Activated T-helper 2 cell treated with anti-CD3 and anti-CD28 coated beads, Interferon-gamma antibody, Interleukin-2, Interleukin-4, amounts not matched to agents 10 μg/mL and 5 μg/mL and 100 μg/mL, durations not matched to agents 14 hours and 24 hours and 36 hours (primary cell): ENCODE measurements at places on chromosomes 12 and 14. TPM values are rescaled to one million over a fixed set of nuclear protein-coding genes. Genes with fewer than 3 reads are reported as not detected.
A peak's percentile ranks its signal among the peaks of the same experiment; 100 is the strongest.

DNA sequence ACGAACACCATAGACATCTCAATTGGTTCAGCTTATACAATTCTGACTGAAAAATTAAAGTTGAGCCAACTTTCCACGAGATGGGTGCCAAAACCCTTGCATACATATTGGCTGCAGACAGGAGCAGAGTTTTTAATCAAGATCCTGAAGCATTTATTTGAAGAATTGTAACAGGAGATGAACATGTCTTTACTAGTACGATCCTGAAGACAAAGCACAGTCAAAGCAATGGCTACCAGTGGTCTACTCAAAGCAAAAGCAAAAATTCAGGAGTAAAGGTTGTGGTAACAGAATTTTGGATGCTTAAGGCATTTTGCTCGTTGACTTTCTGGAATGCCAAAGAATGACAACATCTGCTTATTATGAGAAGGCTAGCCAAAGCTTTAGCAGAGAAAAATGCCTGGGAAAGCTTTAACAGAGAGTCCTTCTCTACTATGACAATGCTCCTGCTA lies 20.7 kb downstream of the ZDHHC17 start:
- no peak for DNase-seq
- H3K27me3 ChIP-seq, result no peaks in the 10 kb centered on the region
- no peak overlapping the region for H3K4me3 ChIP-seq
- H3K36me3 ChIP-seq, result peaks cover 19% of the 10 kb centered on the region
- no peak overlapping the region for H3K27ac ChIP-seq
- peaks cover 11% of the 10 kb centered on the region for H3K4me1 ChIP-seq

GRCh38 chr14:61218767-61219166 lies 62.4 kb downstream of the TMEM30B start:
- H3K4me1 ChIP-seq, result peaks cover 21% of the 10 kb centered on the region
- no peaks in the 10 kb centered on the region for H3K36me3 ChIP-seq
- no peak overlapping the region for H3K4me3 ChIP-seq
- no peak for DNase-seq
- H3K27me3 ChIP-seq, result peaks cover 21% of the 10 kb centered on the region

DNA sequence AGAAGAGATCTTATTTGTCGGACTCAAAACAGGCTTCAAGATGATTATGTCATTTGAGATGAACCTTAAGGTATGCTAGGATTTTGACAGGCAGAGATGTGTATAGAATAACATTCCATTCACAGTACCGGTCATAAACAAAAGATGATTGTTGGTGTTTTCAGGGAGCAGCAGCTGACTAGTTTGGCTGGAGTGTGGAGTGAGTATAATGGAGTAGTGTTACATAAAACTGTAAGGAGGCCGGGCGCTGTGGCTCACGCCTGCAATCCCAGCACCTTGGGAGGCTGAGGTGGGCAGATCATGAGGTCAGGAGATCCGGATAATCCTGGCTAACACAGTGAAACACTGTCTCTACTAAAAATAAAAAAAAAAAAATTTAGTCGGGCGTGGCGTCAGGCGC lies 23.9 kb downstream of the SERPINA10 start:
- H3K27ac ChIP-seq, result no peak overlapping the region
- no peak overlapping the region for H3K4me3 ChIP-seq
- H3K27me3 ChIP-seq, result peaks cover 4% of the 10 kb centered on the region
- no peaks in the 10 kb centered on the region for H3K36me3 ChIP-seq
- no peak for DNase-seq
- peaks cover 7% of the 10 kb centered on the region for H3K4me1 ChIP-seq

DNA sequence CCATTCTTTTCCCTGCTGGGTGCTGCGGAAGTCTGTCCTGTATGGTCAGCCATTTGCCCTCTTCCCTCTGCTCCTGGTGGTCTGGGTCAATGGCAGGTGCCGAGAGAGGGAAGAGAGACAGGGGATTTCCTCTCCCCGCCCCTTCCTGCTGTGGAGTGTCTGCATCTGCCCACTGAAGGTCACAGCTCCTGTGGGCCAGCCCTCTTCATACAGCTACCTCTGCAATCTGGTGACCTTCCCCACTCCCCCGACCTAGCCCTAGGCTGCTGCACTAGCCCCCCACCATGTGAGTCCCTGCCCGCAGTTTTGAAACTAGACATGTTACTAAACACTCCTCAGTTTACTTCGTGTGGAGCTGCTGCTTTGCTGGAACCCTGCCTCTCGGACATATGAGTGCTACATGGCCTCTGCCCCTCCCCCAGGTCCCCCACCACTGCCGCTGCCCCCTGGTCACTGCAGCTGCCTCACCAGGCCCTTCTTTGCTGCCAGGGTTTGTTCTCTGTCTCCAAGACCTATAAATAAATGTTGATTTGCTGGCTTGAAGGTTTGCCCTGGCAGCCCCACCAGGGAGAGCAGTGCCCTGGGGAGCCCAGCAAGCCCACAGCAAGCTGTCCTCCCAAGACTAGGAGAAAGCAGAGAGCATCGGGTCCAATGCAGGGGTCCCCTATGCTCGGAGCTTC lies 102.9 kb downstream of the DPF3 start:
- no peaks in the 10 kb centered on the region for H3K36me3 ChIP-seq
- H3K27me3 ChIP-seq, result peaks cover 3% of the 10 kb centered on the region
- no peaks in the 10 kb centered on the region for H3K4me1 ChIP-seq
- DNase-seq, result no peak
- no peak overlapping the region for H3K4me3 ChIP-seq

GRCh38 chr12:12510141-12510540 lies 52.5 kb downstream of the DUSP16 start:
- H3K27me3 ChIP-seq, result no peaks in the 10 kb centered on the region
- H3K4me1 ChIP-seq, result peaks cover 47% of the 10 kb centered on the region
- DNase-seq, result no peak
- peaks cover 39% of the 10 kb centered on the region for H3K36me3 ChIP-seq
- no peak overlapping the region for H3K4me3 ChIP-seq

GRCh38 chr12:1908758-1909157 lies 9.7 kb downstream of the CACNA2D4 start:
- no peak for DNase-seq
- H3K36me3 ChIP-seq, result no peaks in the 10 kb centered on the region
- H3K4me3 ChIP-seq, result no peak overlapping the region
- H3K27me3 ChIP-seq, result peaks cover 15% of the 10 kb centered on the region

DNA sequence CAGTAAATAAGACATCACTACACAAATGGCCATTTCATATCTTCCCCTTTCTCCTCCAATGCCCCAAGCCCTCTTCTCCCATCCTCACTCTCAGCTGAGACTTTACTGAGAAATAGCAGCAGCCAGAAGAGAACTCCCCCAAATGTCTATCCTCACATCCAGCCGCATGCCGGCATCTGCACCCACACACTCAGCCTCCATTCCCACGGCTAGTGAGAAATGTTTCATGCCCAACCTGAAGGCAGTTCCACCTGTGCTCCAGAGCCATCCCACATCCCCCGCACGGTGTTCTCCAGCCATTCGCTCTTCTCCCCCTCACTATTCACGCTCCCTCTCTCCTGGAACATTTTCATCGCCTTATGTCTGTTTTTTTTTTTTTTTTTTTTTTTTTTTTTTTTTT lies 208.7 kb upstream of the DIO3 start:
- H3K4me3 ChIP-seq, result no peak overlapping the region
- H3K27me3 ChIP-seq, result no peaks in the 10 kb centered on the region
- no peak overlapping the region for H3K27ac ChIP-seq
- DNase-seq, result no peak
- H3K36me3 ChIP-seq, result no peaks in the 10 kb centered on the region

GRCh38 chr12:26425587-26426260 lies 230.4 kb downstream of the SSPN start:
- peaks cover 6% of the 10 kb centered on the region for H3K36me3 ChIP-seq
- H3K4me1 ChIP-seq, result peaks cover 10% of the 10 kb centered on the region
- H3K27me3 ChIP-seq, result no peaks in the 10 kb centered on the region
- H3K4me3 ChIP-seq, result no peak overlapping the region
- no peak overlapping the region for H3K27ac ChIP-seq

- H3K27ac ChIP-seq, result no peak overlapping the region
- H3K4me3 ChIP-seq, result no peak overlapping the region
- DNase-seq, result no peak
- peaks cover 7% of the 10 kb centered on the region for H3K36me3 ChIP-seq
- H3K27me3 ChIP-seq, result no peaks in the 10 kb centered on the region
Observed at GRCh38 chr12:101862245-101862644, 15.1 kb upstream of the DRAM1 start.

GRCh38 chr14:31939934-31940333 lies 137.2 kb upstream of the ARHGAP5 start:
- peaks cover 31% of the 10 kb centered on the region for H3K4me1 ChIP-seq
- DNase-seq, result no peak
- H3K27ac ChIP-seq, result no peak overlapping the region
- H3K4me3 ChIP-seq, result no peak overlapping the region

DNA sequence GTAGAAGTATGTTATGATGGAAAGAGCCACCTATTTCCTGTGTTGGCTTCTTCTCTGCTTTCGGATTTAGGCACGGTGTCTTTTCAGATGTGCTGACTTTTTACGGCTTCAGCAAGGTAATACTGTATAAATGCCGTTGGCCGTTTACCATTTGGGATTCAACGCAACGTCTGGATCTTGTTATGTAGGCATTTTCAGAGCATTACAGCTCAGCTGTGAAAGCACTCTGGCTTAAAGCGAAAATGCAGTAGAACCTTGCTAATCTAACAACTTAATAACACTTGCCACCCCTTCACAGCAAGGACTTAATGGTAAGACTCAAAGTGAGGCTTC lies 229.9 kb downstream of the EFCAB11 start:
- H3K4me1 ChIP-seq, result peaks cover 67% of the 10 kb centered on the region
- H3K36me3 ChIP-seq, result peaks cover 6% of the 10 kb centered on the region
- no peaks in the 10 kb centered on the region for H3K27me3 ChIP-seq
- DNase-seq, result peak; percentile 26

- no peak overlapping the region for H3K27ac ChIP-seq
- no peaks in the 10 kb centered on the region for H3K4me1 ChIP-seq
- no peaks in the 10 kb centered on the region for H3K27me3 ChIP-seq
- DNase-seq, result no peak
- no peaks in the 10 kb centered on the region for H3K36me3 ChIP-seq
Observed at GRCh38 chr14:23708343-23708742, 72.2 kb downstream of the DHRS2 start.

DNA sequence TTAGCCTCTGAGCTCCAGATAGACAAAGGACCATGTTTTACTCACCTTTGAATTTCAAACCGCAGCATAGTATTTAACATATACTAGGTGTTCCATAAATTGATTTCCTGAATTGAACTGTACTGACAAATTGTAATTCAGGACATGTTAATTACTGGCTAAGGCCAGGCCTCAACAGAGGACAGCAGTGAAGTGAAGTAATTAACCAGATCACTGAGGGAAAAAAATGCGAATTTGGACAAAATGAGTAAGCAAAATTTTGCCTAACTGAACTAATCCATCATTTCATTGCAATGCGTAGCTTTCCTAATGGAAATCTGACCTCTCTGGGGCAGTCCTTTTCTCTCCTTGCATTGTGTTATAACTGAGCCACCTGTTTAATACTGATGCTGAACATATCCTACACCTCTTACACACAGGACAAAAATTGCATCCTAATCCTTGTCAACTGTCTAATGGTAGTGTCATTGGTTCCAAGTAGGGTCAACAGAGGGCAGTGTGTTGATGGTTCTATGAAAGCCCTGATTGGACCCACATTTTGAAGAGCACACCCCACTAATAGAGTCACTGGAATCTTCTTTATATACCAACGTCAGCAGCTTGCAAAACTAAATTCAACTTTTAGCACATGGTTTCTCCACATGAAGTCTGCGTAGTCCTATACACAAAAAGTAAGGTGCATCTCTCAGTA lies 148.4 kb downstream of the SLC25A21 start:
- no peak overlapping the region for H3K27ac ChIP-seq
- no peak for DNase-seq
- no peaks in the 10 kb centered on the region for H3K4me1 ChIP-seq
- H3K27me3 ChIP-seq, result no peaks in the 10 kb centered on the region

DNA sequence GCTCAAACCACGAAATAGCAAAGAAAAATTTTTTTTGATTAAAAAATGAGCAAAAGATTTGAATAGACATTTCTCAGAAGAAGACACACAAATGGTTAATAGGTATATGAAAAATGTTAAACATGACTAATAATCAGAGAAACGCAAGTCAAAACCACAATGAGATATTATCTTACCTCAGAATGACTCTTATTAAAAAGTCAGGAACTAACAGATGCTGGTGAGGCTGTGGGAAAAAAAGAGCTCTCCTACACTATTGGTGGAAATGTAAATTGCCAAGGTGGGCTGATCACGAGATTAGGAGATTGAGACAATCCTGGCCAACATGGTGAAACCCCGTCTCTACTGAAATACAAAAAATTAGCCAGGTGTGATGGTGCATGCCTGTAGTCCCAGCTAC lies 315.5 kb upstream of the FLRT2 start:
- H3K36me3 ChIP-seq, result no peaks in the 10 kb centered on the region
- H3K4me1 ChIP-seq, result no peaks in the 10 kb centered on the region
- H3K27me3 ChIP-seq, result no peaks in the 10 kb centered on the region
- DNase-seq, result no peak
- no peak overlapping the region for H3K4me3 ChIP-seq

DNA sequence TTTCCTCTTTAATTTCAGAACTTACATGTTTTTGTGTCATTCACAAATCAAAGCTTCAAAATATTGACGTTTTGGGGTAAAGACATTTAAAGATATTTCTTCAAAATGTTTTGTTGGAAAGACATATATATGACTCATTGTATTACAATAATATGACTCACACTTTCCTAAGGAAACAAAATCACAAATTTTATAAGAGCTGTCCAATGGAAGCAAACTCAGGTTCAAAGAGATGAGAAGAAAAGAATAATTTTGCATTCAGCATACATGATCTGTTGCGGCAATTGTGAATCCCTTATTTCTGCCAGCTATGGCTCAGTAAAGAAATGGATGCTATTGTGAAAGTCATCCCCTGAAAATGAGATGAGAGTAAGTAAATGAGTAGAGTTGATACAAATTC lies 82.7 kb downstream of the GRIP1 start:
- no peaks in the 10 kb centered on the region for H3K36me3 ChIP-seq
- H3K4me3 ChIP-seq, result no peak overlapping the region
- no peak overlapping the region for H3K27ac ChIP-seq
- no peak for DNase-seq

DNA sequence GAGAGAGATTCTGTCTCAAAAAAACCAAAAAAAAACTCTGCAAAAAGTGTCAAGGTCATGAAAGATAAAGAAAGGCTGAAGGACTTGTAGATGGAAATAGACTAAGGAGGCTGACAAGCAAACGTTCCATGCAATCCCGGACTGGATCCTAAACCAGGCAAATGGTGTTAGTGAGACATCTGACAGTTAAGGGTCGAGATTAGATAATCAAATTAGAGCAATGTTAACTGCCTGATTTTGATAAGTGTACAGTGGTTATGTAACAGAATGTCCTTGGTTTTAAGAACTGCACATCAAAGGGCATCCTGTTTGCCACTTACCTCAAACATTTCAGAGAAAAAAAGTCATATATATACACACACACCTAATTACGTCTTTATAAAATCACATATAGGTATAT lies 3.5 kb upstream of the RAN start:
- DNase-seq, result no peak
- peak overlapping the region; percentile 43 for H3K27ac ChIP-seq
- no peak overlapping the region for H3K4me3 ChIP-seq
- no peaks in the 10 kb centered on the region for H3K27me3 ChIP-seq
- H3K36me3 ChIP-seq, result peaks cover 10% of the 10 kb centered on the region

Gene GALNT8
- 1.2 and 1.4 TPM in 2 replicates for total RNA-seq

Gene TEX52
- total RNA-seq, result not detected in 2 replicates

Gene ZC2HC1C
- total RNA-seq, result 0.94 and 1.5 TPM in 2 replicates

Gene RNASE9
- total RNA-seq, result not detected in 2 replicates

Gene SERPINA12
- not detected in 2 replicates for total RNA-seq

Gene NANOG
- total RNA-seq, result not detected in 2 replicates

Gene KRT71
- total RNA-seq, result not detected in 2 replicates
